ENCODE measurements at places on chromosomes 5 and 9.

DNA sequence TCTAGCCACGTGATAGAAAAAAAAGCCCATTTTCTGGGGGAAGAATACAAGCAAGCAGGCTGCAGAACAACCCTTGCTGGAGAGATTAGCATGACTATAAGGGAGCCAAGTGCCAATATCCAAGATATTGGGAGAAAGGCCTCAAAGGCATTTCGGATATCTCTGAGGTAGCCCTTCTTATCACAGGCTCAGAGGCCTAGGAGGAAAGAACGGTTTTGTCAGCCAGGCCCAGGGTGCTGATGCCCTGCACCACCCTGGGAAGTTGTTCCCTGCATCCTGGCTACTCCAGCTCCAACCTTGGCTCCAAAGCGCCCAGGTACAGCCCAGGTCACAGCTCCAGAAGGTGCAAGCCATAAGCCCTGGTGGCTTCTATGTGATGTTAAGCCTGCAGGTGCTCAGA lies 66.4 kb downstream of the C9orf153 start:
- no peak for DNase-seq

DNA sequence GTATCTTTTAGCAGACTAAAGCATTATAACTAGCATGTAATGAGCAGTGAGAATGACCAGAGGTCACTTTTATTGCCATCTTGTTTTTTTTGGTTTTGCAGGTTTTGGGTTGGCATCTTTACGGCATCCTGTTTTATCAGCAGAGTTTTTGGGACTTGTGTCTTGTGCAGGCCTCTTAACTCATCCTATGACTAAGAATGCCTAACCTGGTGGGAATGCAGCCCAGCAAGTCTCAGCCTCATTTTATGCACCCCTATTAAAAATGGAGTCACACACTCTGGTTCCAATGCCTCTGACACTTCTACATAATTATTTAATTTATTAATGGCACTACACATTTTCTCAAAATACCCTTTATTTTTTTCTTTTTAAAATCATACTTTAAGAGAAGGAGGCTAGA lies 726.5 kb upstream of the RIOK2 start:
- no peak for DNase-seq

- no peak for DNase-seq
These were observed 127.0 kb downstream of the NNT start for GRCh38 chr5:43729846-43730478.

DNA sequence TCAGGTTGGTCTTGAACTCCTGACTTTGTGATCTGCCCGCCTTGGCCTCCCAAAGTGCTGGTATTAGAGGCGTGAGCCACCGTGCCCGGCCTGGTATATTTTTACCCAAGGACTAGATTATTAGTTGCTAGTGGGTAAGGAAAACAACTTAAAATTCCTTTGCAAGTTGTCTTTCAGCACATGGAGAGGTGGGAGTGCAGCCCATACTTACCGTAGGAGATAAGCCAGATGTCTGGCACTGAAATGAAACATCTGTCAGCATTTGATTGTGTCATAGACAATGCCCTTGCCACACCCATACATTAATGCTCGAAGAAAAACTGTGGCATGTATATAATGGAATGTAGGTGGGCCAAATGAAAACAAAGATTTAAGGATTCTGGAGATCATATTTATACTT lies 36.6 kb upstream of the ANKH start:
- DNase-seq: no peak

DNA sequence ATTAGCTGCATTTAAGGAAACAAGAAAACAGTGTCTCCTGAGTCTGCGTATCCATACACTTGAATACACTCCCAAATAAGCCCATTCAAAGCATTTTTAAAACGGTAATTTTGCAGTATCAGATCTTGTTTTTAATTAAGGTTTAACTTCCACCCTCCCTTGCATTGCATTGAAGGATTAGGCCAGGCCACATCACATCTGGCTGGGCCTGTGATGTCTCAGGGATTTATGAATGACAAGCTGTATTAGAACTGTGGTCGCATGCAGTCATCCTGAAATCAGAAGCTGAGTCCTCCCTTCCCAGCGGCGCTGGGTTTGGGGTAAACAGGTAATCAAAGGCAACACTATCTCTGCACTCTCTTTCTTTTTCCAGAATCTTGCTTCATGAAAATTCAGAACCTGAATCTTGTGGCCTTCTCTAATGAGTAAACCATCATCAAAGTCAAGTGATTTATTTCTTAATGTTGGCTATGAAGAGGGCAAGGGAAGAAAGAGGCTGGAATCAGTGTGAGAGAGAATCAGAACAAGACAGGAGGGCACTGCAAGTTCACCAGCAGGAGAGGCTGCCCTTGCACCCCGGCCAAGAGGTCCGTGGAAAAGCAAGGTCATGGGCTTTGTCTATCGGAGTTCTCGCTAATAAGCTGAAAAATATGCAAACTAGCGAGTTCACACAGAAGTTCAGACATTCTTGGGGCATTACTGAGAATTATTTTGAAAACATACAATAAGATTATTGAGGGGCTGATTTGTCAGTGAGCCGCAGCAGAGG lies 80.0 kb upstream of the ZSWIM6 start:
- DNase-seq: no peak
